ENCODE measurements at places on chromosomes 12 and 14.

DNA sequence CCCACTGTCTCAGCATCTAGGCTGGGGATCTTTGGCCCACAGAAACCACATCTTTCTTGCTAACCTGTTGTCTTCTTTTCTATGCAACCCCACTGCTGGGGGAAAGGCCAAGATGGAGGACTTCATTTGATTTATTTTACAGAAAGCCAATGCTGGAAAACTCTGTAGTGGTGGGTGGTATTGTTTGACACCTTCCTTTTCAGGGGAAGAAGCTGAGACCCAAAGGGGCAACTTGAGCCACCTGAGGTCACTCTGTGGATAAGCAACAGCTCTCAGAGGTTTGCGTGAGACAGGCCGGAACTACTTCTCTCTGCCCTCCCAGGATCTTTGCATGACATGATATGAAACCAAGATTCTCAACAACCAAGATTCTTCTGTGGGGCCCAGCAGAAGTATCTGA, 645.2 kb downstream of the VRK1 start:
- no peak for DNase-seq

GRCh38 chr12:19779395-19780056, 340.2 kb downstream of the AEBP2 start:
- no peak for DNase-seq

- no peak for DNase-seq
These were observed 84.6 kb downstream of the GARIN6 start for GRCh38 chr12:99732131-99732530.

GRCh38 chr12:27635349-27635972, 60.8 kb upstream of the REP15 start:
- peak; percentile 23 for DNase-seq

- no peak for DNase-seq
These were observed 630 bp downstream of the NELL2 start for GRCh38 chr12:44875417-44875953.

DNA sequence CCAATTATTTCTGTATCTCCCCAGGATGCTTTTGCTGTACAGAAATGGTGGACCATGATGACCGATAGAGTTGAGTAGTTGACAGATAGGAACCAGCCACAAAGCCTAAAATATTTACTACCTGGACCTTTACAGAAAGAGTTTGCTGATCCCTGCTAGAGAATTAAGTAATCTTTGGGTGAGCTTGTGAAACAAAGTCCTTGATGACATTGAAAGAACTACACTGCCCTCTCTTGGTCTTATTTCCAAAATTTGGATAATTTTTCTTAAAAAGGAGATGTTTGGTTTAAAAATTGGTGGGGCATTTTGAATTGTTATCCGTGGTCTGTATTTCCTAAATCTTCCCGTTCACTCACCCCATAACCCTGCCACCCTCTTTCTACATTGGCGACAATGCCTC, 13.7 kb upstream of the TCTN1 start:
- peak; percentile 1 for DNase-seq

GRCh38 chr12:22709292-22709691, 84.3 kb downstream of the ETNK1 start:
- DNase-seq = peak; percentile 12

Measured in NCI-H345 (cell line).